ENCODE measurements at places on chromosomes 2 and 18. TPM values are rescaled to one million over a fixed set of nuclear protein-coding genes. Genes with fewer than 3 reads are reported as not detected.

Gene SULT1C2
- 0.92 TPM for total RNA-seq

Gene HOXD11
- not detected for total RNA-seq

Gene SERPINB7
- 0.72 TPM for total RNA-seq

Gene CYP27A1
- 19.8 TPM for total RNA-seq

Gene GCA
- 37.4 TPM for total RNA-seq

Gene CDH7
- total RNA-seq, result 0.62 TPM

Gene GAL3ST2
- not detected for total RNA-seq

Gene HJURP
- total RNA-seq, result 9.8 TPM

Gene FAM237A
- total RNA-seq, result not detected

Gene TXNL1
- 63.2 TPM for total RNA-seq

GRCh38 chr18:58009166-58009565 lies 34.9 kb upstream of the NEDD4L start:
- DNase-seq, result peak; percentile 39

- no peak for DNase-seq
These were observed 16.9 kb upstream of the RHBDD1 start for GRCh38 chr2:226818930-226819329.

DNA sequence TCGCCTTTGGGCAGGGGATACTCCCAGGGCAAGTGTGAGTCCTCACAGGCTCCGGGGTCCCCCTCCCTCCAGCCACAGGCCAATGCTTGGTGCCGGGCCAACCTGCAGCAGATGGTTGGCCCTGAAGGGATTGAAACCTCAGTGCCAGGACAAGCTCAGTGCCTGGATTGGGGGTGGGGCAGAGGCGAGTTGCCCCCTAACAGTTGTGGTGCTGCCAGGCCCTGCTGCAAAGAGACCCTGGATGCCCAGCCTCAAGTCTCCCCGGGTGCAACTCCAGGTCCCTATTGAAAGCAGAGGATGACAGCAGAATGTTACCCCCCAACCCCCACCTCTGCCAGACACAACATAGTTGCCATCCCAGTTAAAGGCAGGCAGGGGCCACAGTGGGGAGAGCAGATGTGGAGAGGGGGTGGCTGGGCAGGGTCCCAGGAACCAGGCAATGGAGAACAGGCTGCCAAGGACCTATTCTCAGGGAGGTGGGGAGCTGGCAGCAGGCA lies 9.5 kb upstream of the RNF103 start:
- peak; percentile 64 for DNase-seq

- DNase-seq, result no peak
These were observed 165.7 kb downstream of the TMX3 start for GRCh38 chr18:68548904-68549870.

- no peak for DNase-seq
These were observed 8.3 kb downstream of the SULT6B1 start for GRCh38 chr2:37180006-37180639.

GRCh38 chr2:73837847-73838585 lies 9.3 kb downstream of the STAMBP start:
- peak; percentile 25 for DNase-seq

GRCh38 chr2:9800975-9801726 lies 42.1 kb upstream of the TAF1B start:
- DNase-seq, result peak; percentile 49

DNA sequence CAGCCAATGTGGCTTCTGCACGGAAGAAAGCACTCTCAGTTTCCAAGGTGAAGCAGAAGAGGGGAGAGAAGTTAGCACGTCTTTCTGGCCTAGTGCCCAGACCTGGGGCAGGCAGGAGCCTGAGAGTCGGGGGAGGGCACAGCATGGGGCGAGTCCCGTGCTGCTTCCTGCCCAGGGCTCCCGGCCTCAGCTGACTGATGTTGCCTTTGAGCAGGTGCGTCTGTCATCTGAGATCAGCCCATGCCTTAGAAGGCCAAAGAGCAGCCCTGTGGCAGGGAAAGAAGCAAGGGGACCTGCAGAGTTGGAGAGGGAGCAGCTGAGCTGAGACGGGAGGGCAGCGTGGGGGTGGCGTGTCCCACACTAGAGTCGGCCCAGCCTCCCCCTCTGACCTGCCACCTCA lies 3.3 kb downstream of the KCNIP3 start:
- peak; percentile 79 for DNase-seq

DNA sequence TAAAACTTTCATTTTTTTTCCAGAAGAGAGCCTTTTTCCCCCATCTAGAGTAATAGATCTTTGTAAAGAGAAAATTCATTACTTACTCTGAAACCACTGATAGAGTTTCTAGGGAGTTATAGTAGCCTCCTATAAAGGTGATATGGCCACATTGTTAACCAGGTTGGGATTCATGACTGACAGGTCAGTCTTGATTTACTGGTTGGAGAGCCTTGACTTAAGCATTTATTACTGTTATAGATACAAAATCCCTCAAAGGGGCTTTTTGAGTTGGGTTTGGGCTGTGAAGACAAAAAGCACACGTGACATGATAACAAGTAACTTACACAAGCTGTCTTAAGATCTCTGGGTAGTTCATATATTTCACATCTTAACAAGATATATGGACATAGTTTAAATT lies 141.0 kb downstream of the GREB1L start:
- no peak for DNase-seq

- DNase-seq, result no peak
These were observed 129.3 kb downstream of the NCKAP5 start for GRCh38 chr2:133438848-133439564.

DNA sequence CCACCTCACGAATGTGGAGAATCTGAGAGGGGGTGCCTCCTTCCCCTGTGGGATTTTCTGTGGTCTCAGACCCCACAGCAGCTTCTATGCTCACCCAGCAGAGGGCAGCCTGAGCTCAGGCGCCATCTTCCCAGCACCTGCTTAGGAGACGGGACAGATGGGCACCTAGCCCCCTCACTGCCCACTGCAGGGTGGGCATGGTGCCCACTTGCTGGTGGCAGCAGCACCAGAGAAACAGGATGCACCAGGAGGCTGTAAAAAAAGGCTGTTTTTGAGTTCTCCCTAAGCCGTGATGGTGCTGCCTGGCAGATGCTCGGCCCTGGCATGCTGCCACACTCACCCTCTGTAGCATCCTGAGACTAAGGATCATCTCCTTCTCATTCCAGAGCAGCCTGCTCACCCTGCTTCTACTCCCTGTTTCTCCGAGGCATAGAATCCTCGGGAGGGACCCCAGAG lies 19.1 kb upstream of the SLC20A1 start:
- peak; percentile 55 for DNase-seq

DNA sequence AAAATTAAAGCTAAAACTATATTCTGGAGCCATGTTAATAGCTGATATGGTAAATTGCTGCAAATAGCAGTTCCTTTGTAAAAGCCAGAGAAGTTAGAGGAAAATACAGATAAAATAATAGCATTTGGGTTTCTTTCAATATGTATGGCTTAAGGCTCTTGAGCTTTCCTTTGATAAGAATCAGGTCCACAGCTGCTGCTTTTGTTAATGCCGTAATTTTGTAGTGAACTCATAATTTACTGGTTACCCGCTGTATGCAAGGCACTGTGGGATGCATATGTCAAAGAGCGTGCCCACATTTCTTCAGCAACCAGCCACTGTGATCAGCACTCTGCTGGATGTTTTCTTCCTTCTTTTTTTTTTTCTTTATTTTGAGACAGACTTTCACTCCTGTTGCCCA lies 79.1 kb downstream of the MOGAT1 start:
- no peak for DNase-seq

GRCh38 chr18:74825460-74825859 lies 227.8 kb downstream of the ZNF407 start:
- DNase-seq, result no peak

DNA sequence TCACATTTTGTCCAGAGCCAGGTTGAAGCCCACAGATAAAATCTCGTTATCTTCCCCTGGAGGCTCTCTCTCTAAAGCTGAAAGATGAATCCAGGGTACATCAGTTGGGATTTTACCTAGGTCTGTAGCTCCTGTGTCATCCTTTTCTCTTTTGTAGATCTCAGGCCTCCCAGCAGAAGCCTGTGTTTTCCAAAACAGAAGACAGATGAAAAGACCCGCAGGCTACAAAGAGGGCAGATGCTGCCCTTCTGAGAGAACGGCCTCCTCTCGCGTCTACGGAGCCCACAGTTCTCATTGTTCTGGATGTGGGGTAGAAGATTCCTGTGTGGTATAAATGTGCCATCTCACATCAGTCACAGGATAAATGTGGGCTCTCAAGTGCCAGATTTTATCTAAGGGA lies 139.5 kb downstream of the SUCLG1 start:
- DNase-seq, result no peak

- DNase-seq, result no peak
These were observed 124.6 kb downstream of the TMEFF2 start for GRCh38 chr2:192070099-192070498.

DNA sequence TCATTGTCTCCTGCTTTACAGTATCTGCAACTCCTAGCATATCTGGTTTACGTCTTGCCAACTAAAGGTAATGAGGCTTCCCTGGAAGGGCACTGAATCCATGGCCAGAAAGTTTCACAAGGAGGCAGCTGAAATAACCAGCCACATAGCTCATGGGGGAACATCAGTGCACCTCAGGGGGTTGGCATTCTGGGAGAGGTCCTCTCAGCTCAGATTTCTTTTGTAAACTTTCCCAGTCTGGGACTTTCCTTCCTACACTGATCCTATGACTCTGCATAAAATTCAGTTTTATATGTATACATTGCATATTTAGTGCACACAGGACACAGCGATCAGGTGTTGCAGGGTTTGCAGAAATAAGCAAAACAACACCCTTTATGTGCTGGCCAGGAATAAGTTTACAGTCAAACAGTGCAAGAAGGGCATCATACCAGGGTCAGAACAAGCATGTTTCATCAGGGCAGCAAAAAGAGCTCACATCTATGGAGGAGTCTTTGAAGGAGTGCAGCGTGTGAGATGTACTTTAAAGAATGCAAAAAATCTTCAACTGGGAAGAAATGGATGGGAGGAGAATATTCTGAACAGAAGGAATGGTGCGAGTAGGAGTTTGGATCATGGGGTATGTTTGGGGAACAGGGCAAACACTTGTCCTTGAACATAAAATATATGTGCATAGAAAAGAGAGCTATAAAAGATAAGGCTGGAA lies 240.6 kb upstream of the RAB12 start:
- no peak for DNase-seq

GRCh38 chr2:152434395-152435182 lies 99.6 kb downstream of the FMNL2 start:
- DNase-seq, result no peak

- peak; percentile 54 for DNase-seq
These were observed 42.2 kb downstream of the KLHL14 start for GRCh38 chr18:32730620-32731091.

GRCh38 chr18:73891572-73892421 lies 255.8 kb downstream of the FBXO15 start:
- no peak for DNase-seq

- no peak for DNase-seq
These were observed 68.9 kb downstream of the PRPF40A start for GRCh38 chr2:152648336-152648735.

DNA sequence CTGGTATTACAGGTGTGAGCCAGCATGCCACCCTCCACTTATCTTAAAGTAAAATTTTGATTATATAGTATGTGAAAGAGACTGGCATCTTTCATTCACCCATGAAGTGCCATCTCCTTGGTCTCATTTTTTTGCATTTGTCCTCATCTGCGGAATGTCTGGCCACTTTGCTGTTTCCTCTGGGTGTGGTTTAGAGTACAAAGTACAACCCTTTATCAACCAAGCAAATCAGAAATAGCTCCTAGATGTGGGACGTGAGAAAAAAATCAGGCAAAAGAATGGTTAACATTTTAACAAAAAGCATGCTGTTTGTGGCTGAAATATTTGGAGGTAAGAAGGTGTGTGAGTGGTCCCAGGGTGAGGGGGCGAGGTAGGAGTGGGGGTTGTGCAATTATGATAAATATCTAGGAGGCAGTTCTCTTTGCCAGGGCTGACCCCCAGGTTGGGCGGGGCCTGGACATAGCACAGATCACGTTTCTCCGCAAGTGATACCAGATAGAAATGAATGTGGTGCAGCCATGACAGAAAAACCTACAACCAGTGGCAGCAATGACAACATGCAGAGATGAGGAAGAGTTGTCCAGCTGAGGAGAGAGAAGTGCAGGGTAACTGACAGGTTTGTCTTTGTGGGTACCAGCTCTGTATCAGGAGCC lies 115.8 kb upstream of the SERTAD2 start:
- no peak for DNase-seq

GRCh38 chr2:73654175-73654574 lies 12.0 kb upstream of the NAT8 start:
- DNase-seq, result no peak

GRCh38 chr2:101829429-101829828 lies 131.9 kb downstream of the MAP4K4 start:
- no peak for DNase-seq

DNA sequence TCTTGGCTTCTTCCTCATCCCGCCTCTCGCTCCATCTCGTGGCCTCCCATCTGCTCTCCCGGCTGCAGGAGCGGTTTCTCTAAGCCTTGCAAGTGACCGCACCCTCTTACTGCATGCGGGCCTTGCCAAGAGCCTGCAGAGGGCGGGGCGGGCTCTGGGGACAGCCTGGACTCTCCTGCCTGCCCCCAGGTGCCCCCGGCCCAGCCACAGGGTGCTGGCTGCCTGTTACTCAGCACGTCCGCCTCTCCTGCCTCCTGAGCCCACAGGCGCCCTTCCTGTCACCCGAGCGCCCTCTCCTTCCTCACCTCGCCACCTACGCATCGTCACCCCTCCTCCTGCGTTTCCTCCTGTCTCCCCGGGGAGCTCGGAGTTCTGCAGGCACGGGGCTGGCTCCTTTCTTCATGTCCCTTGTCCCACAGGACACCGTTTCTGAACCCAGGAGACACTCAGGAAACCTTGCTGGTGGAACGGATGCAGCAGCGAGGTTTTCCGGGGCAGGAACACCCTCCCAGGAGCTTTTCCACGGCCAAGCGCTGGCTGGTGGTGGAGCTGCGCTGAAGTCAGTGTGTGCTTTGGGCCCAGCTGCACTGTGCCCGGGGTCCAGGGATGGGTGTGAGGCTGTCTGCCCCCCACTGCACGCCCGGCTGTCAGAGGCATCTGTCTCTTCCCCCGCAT lies 28.5 kb downstream of the HPCAL1 start:
- DNase-seq, result peak; percentile 76

GRCh38 chr2:204251158-204251997 lies 293.9 kb upstream of the PARD3B start:
- DNase-seq, result no peak

DNA sequence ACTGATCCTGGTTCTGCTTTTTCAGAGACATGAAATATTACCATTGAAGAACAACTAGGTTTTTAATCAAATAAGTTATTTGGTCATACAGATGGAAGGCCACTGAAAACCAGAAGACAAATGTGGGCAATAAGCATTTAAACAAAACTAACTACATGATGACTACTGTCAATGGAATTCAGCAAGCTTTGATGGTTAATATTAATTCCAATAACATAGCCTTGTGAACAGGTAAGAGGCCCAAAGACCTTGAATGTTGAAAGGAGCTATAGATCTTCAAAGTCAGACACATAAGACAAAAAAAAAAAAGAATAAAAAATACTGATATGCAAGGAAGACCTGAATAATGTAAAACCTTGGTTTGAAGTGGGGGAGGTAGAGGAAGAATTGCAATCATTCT lies 1955.6 kb upstream of the CELF4 start:
- DNase-seq, result no peak

Measured in tongue (tissue), 3 donors.